C1 segment of cervical spinal cord (tissue), 14 donors: ENCODE measurements at places on chromosomes 12 and 14.

- DNase-seq = no peak
Observed at GRCh38 chr14:77061630-77062257, 33.2 kb upstream of the IRF2BPL start.

DNA sequence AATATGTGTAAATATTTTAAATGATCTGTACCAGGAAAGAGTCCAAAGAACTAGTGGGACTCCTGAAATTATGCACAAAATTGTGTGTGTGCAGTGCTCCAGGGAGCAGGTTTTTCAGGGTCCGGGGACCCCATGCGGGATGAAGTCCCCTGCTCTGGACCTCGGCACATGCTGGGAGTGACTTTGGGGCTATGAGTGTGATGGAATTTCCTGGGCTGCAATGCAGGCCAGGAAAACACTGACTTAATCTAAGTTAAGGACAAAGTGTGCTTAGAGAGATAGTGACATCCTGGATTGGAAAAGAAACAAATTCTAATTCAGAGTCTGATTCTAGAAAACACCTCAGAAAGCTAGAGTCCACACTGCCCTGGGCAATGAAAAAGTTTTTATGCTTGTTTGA is 6.2 kb upstream of the MYH6 start:
- DNase-seq = no peak

- DNase-seq = no peak
Observed at GRCh38 chr12:26010293-26010821, 51.9 kb downstream of the RASSF8 start.

DNA sequence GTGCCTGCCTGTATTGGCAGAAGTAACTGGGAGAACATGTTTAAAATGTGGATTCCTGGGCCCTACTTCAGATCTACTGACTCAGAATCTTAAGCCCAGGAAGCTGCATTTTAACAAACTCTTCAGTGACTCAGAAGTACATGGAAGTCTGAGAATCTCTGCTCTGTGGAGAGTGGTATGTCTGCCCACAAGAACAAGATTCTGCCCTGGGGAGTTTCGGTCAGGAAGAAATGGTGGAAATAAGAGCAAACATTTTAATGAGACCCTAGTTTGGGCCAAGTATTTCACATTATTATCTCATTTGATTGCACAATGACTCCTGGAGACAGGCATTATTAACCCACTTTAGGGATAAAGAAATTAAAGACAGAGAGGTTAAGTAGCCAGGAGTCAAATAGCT is 8.2 kb downstream of the ALDH1L2 start:
- DNase-seq = no peak

DNA sequence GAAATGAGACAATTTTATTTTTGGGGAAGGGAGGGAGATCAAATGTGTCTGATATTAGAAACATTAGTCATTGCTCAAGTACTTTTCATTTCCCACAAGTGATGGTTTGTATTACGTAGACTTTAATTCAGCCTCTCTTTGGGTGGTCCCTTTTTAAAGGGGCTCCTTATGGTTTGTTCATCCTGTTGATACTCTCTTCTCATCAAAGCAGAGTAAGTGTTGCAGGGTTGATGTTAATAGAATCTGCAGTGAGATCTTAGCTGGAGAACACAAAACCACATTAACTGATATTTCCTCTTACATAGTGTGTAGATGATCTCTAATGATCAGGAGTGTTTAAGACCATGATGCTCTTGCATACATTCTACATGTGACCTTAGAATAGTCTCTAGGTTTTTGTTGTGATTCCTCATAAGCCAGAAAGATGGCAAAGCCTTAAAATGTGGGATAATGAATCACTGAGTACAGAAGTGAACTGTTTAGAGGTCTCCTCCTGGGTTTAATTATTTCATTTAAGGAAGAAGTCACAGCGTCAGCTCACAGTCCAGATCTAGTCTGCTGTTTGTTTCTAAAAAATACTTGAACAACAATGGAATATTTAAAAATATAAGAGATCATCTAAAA is 87.4 kb upstream of the PTPRR start:
- DNase-seq = no peak

- DNase-seq = no peak
Observed at GRCh38 chr12:68350753-68351152, 18.6 kb upstream of the MDM1 start.

GRCh38 chr14:74898083-74898482 is 16.4 kb downstream of the DLST start:
- no peak for DNase-seq

GRCh38 chr12:53056901-53057300 is 7.0 kb downstream of the TNS2 start:
- DNase-seq = no peak

- peak; percentile 98 for DNase-seq
Observed at GRCh38 chr14:24241829-24242443, 487 bp downstream of the TINF2 start.

DNA sequence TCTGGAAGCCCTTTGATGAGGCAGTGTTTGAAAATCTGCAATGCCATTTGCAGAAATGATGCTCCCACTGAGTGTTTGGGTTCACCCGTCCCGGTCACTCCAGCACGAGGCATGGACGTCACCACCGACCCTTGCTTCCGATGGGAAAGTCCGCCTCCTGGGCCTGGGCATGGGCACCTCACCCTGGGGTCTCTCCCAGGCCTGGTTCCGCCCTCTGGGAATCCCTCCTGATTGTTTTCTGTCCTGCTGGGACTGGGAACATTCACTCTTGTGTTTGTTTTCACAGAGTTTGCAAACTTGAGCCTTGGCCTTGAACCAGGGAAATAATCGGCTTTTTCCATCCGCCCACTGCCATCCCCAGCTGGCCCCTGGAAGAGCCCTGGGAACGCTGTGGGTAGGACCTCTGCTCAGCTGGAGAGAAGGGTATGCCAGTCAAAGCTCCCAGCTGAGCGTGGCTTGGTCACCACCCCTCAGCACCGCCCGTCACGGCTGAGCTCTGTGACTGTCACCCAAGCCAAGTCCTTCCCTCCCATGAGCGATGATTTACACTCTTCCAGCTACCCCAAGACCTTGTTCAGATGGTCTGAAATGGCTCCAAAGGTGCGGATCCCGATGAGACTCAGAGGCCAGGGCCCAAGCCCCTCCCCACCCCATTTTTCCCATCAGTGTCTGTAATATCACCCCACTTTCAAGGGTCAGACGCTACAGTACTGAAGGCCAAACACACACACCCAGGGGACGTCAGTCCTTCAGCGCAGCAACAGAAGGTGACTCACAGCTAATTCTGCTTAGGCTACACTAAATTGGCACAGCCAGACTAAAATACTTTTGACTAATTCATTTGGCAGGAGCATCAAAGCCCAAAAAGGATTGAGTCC is 34.1 kb upstream of the FZD10 start:
- no peak for DNase-seq

GRCh38 chr12:94760786-94761185 is 110.4 kb upstream of the TMCC3 start:
- DNase-seq = no peak

GRCh38 chr14:100106250-100107112 is 41.3 kb downstream of the EVL start:
- no peak for DNase-seq

GRCh38 chr12:125028106-125028505 is 34.7 kb downstream of the BRI3BP start:
- no peak for DNase-seq

DNA sequence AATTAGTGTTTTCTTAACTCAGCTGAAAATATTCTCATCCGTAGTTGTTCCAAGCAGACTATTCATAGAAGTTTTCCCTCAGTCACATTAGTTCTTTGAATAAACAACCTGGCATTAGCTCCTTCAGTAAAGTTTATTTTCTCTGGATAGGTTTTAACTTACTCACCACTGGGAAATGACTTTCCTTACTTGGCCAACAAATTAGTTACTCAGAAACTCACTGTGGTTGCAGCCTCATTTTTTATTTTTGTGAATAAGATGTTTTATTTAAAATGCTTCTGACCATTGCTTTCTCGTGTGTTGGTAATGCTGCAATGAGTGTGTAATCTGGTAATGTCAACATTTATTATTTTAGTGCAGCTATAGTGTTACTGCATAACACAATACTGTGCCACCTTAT is 74.9 kb downstream of the NOVA1 start:
- no peak for DNase-seq

GRCh38 chr14:33553706-33554278 is 397.1 kb downstream of the EGLN3 start:
- no peak for DNase-seq

- DNase-seq = no peak
Observed at GRCh38 chr14:34781242-34781641, 66.8 kb upstream of the CFL2 start.

DNA sequence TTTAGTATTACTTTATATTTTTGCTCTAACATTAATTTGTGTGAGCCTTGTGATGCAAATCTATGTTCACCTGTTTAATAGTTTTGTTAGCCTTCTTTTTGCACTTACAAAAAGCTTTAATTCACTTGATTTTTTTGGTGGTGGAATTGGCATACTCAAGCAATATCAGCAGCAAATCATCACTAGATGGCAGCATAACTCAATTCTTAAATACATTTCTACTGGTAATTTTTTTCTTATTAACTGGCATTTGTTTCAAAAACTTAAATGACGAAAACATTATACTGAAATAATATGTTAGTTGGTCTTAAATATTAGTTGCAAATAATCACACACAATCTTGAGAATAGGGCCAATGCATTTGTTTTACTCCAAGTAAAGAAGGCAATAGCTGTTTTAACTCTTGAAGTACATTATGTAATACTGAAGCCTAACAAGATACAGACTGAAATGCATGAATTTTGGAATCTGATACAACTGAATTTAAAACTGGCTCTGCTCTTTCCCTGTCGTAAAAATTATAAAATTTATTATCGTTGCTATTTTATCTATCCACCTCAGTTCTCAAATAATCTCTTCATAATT is 151.5 kb downstream of the ATXN7L3B start:
- DNase-seq = no peak

DNA sequence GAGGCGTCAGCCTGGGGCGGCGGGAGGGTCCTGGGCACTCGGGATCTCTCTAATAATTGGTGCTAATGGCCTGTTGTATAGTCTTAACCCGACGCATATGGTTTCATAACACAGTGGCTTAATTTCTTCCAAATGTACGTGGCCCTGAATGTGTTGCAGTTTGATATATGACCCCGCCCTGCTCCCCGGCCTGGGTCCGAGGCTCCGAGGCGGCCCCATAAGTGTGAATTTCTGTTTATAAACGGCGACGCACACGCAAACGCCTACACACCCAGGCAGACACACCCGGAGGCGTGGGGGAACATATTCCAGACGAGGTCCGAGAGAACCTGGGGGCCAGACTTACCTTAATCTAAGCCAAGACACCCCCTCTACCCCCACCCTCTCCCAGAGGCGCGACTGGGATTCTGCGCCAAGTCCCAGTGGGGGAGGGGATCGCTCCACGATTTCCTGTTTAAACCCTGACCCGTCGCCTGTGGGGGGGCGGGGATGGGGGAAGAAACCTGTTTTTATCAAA is 9.7 kb upstream of the HOXC6 start:
- no peak for DNase-seq

- no peak for DNase-seq
Observed at GRCh38 chr14:75138492-75138891, 11.6 kb upstream of the NEK9 start.

GRCh38 chr12:89393551-89394121 is 41.3 kb upstream of the DUSP6 start:
- no peak for DNase-seq

DNA sequence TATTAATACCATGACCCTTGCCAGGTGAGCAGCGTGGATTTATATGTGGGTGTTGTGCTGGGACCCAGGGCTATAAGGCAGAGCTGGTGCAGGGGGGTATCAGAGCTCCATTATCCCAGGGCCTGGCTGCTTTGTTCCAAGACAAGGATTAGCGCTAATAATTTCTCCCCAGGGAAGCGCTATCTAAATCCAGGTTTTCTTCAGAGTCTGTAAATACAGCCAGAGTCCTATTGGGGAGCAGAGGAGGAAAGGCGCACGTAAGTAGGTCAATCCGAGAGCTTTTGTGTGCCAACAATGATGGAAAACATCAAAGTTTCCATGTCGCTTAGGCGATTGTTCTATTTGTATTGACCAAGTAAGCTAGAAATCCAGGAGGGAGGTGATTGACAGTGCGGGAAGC is 1009.7 kb downstream of the VRK1 start:
- no peak for DNase-seq

DNA sequence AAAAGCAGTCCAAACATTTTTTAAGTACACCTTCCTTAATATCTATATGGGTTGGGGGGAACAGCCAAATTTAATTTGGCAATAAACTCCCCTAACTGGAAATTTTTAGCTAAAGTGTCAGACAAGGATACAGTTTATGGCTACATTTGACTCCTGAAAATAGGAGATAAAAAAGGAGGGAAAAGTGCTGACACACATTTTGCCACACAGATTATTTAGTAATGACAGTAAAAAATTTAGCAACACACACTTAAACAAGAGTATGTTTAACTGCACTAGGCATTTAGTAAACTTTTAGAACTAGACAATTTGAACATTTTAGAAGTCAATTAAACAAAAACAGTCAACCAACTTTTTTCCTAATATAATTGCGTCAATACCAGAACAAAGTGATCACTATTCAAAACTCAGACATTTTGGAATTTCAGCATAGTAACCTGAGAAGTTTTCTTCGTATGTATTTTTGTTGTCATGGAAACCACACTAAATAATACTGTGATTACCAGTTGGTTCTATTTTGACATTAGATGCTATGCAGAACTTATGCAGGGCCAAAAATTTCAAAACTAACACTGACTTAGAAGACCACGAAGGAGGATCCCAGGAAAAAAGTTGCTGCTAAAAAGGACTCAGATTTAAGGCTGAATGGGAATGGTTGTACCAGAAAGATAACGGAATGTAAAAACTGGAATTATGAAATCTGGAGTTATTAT is 13.4 kb downstream of the GMFB start:
- no peak for DNase-seq

DNA sequence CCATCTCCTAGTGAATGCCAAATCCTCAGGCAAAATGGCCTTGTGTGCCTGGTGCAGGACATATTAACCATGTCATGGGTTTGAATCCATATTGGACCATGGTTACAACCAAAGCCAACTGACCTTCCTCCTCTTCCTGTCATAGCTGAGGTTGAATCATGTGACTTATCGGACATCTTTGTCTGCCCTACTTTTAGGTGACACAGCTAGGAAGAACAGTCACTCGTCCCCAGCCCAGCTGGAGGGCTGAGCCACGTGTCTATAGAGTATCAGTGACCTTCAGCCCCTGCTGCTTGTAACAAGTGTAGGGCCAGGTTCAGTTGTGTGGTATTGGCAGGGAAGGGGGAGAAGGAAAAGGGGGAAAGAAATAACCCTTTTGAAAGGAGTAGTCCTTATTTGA is 225.2 kb downstream of the KTN1 start:
- no peak for DNase-seq

- DNase-seq = no peak
Observed at GRCh38 chr12:28050606-28051005, 78.1 kb upstream of the PTHLH start.
